ENCODE measurements at places on chromosomes 1 and 21.

DNA sequence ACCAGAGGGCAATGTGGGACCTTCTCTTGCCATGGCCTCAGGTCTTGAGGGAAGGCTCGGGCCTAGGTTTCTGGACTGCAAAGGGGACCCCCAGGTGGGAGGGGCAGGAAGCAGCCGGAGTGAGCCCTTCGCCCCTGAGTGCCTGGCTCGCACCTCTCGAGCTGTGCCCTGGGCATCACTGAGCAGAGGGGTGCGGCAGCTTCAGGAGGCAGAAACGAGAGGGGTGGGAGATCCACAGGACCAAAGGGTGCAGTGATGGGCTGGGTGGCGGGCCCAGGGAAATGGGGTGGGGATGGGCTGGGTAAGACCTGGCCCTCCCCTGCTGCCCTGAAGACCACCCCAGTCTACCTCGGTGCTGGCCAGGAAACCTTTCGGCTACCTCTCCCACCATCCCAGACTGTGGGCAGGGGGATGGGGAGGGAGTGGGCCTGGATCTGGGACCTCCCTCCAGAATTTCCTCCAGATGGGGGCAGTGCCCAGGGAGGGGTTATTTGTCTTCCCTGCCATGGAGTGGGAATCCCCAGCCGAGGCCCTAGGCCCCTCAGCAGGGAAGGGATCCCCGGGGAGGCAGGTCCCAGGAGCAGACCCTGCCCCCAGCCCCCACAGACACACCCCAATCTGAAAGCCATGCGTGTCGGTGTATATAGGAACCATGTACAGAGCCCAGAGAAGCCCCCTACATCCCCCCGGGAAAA is 21.3 kb downstream of the A3GALT2 start:
- no peak for DNase-seq

DNA sequence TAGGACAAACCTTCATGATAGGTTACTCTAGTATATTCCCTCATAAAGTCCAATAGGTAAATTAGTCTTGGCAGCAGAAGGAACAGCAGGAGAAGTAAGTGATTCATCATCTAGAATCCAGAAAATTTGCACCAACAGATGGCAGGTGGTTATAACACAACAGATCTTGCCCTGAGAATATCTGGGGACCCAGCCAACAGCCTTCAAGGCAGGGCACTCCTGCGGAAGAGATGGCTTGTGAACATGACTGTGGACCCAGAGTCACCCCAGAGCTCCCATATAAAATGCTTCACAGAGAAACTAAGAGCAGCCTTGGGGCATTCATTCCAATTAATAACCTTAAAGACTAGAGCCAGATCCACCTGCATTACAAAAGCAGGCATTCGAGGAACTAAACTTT is 7.9 kb upstream of the PLA2G2C start:
- DNase-seq: no peak

DNA sequence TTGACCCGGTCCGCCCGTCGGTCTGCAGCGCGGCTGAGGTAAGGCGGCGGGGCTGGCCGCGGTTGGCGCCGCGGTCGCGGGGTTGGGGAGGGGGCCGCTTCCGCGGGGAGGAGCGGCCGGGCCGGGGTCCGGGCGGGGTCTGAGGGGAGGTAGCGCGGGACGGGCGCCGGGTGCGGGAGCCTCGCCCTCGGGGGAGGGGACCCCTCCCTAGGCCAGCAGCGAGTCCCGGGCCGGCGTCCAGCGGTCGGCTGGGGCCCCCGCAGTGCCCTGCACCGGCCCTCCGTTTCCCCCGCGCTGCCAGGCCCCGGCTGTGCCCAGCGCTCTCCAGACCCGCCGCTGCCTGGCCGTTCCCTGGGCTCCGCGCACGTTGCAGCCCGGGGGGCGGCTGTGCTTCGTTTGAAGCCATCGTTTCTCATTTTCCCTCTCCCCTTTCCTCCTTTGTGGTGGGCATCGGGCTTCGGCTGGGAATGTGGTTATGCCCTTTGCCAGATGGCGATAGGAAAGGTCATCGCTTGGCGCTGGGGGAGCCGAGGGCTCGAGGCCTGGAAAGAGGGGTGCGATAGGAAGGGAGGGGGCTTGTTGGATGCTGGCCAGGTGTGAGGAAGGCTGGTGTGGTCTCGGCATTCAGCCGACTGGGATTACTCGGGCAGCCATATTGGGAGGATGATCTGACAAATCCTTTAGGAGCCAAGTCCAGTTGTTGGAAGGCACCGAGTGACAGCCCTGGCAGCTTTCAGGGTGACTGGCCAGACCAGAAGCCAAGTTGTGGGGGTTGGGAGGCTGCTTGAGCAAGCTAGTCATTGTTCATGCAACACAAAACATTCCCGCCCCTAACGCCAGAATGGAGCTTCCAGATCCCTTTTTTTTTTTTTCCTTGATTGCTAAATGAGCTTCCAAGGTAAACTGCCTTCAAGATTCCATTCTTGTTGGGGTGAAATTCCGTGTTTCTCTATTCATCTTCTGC is 753 bp downstream of the KIF1B start:
- no peak for DNase-seq

- DNase-seq: no peak
Observed at GRCh38 chr21:44445145-44445812, 10.0 kb upstream of the LRRC3 start.

DNA sequence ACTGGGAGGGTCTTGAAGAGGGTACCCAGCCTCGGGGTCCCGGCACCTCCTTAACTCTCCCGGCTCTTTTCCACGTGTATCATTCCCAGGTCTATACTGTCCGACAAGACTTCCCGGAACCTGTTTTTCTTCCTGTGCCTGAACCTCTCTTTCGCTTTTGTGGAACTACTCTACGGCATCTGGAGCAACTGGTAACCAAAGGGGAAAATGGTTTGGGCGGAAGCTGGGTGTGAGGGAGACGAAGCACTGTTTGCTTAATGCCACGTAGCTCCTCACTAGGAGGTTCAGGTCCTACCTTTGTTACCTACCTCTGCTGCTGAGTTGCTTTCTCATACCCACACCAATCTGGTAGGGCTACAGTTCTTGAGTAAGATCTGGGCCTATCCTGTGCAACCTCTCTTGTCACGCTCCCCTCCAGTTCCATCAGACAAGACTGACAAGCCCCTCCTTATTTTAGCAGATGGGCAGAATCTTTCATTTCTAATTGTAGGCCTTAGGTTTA is 642 bp downstream of the SLC30A7 start:
- no peak for DNase-seq

- no peak for DNase-seq
Observed at GRCh38 chr1:24652382-24652781, 9.3 kb downstream of the SRRM1 start.

DNA sequence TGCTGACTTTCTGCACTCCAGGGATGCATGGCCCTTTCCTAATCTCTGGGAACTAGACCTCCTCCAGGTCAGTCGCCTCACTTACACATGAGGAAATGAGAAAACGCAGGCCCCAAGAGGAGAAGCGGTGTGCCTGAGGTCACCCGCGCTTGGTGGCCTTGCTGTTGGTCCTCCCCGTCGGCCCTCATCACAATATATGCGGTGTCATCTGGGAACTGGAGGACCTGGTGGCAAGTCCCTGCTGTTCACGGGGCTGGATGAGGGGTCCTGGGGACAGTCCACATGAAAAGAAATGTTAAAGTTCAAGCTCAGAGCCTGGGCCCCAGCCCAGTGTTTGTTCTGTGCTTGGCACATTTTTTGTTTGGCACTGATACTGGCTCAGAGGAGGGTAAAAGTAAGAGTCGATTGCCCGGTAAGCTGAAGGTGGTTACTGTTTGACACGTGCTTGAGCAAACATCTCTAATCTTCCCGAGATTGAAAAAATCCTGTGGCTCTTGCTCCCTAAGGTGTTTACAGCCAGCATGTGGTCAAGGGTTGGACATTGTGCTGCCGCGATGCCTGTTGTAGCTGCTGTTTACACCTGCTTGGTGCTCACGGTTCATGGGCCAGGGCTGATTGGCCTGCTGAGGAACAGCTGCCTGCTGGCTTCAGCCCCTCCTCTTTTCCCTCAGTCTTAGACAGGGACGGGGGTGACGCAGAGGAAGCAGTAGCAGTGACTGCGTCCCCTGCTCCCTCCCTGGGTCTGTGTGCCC is 5.2 kb downstream of the COQ8A start:
- DNase-seq: no peak

- DNase-seq: no peak
Observed at GRCh38 chr1:8389958-8390535, 72.1 kb downstream of the SLC45A1 start.

GRCh38 chr1:160062230-160062532 is 7.8 kb downstream of the KCNJ10 start:
- no peak for DNase-seq

DNA sequence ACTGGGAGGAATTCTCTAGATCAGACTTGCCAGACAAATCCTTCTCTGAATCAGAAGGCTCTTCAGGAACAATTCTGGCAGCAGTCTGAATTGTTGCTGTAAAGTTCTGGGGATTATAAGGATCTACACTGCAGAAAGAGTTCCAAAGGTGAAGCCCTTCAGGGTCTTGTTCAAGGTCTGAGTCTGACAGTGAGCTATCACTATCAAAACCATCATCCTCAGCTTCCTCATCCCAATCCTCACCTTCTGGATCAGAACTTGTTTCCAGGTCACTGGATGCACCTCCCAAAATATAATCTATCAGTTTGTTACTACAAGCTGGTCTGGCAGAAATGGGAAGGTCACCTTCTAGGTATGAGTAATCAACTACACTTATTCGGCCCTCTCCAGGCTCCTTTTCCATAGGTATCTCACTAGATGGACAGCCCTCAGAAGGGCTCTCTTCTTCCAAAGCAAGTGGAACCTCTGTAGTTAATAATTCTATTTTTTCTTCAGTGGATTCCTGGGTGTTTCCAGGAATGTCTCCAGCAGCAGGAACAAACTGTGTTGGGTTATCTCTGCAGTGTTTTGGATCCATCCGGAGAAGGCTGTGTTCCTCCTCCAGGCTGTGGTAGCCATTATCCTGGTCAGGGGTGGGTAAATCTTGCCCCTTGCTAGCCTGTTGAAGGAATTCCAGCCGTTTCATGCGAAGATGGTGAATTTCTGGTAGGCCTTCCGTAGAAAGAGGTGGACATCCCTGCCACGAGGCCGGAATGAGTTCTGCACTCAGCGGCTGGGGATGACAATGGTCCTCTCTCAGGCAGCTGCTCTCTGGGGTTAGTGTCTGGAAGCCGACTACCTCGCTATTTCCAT is 1.6 kb downstream of the PPP1R15B start:
- DNase-seq: no peak

GRCh38 chr1:53334312-53334711 is 6.4 kb upstream of the LRP8 start:
- DNase-seq: no peak

DNA sequence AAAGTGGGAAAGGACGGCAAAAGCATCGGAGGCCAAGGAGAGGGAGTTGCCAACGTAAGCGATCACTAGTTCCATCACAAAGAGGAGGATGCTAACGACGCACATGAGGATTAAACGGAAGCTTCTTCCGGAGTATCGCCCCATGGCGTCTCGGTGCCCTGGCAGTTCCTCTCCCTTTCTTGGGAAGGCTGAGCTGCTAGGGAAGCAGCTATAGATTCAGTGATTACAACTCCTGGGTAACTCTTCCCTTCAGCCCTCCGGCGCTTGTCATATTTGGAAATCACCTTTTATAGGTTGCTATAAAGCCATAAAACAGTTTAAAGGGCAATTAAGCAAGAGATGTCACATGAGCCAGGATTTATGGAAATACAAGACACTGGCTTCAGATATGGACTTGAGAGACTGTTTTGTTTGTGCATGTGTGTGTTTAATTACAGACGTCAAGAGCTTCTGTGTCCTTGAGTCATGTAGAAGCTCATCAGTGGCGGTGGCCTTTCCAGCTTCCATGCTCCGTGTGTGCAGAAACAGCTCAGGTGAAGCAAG is 30.6 kb upstream of the SLC30A10 start:
- no peak for DNase-seq

- DNase-seq: no peak
Observed at GRCh38 chr1:5164158-5164557, 509.7 kb downstream of the AJAP1 start.

GRCh38 chr1:30664103-30664755 is 59.2 kb downstream of the MATN1 start:
- DNase-seq: no peak

DNA sequence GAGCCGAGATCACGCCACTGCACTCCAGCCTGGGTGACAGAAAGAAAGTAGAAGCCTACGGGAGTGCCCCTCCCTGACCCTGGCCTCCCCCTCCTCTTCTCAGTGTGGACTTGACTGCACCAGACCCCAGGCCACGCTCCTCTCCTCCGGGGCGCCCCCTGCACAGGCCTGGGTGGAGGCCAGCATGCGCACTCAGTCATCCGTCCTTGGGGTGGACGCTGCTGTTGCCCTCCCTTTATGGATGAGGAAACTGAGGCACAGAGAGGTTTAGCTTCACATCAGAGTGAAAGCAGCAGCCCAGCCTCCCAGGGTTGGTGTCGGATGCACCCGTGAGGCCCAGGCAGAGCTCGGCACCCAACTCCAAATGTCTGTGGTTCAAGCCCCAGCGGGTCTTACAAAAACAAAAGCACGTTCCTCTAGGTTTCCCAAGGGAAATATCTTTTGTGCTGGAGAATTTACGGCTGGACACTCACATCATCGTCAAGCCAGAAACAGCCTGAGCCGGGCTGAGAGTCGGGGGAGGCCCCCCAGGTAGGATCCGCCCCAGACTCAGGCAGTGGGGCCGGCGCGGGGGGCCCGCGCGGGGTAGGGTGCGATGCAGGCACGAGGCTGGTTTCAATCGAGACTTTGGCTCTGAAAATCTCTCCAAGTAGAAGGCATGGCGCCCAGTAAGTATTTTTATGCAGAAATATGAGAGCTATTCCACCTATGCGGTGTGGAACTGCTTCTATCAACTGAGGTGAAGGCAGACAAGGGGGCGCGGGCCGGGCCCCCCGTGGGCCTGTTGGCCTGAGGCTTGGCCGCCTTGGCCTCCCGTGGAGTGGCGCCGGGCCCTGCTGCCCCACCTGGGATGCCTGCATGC is 36.6 kb downstream of the MORN1 start:
- no peak for DNase-seq

DNA sequence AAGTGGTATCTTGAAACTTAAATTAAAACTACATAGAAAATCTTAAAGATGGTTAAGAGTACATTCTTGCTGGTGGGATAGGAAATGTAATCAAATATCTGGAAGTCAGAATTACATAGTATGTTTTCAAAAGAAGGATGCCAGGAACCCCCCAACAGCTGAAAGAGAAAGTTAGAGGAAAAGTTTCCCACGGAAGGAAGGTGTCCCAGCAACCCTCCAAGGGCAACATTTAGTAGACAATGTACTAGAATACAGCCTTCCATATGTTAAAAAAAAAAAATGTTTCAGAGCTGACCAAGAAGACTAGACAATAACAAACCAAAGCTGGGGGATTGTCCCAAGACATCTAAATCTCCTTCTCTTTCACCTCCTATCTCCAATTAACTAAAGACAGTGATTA is 2.2 kb downstream of the DEDD start:
- no peak for DNase-seq

DNA sequence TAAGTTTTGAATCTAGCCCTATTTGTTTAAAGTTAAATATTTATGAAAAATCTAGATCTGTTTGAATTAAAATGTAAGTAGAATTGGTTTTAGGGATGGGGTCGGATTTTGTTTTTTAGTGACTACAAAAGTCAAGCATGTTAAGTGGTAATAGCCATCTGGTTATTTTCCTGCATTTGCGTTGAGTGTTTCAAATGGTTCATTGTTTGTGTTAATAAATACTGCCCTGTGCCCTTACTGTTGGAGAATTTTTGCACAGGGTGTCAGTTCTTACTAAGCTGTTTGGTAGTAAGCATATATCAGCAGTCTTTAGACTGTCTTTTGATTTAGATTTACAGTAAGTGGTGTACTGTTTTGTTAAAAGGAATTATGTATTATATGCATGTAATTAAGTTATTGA is 46.1 kb upstream of the TARS2 start:
- DNase-seq: no peak
